Liver (tissue), 10 donors: ENCODE measurements at places on chromosomes 2 and 18.

GRCh38 chr18:58695772-58696171 is 24.5 kb downstream of the MALT1 start:
- no peak for DNase-seq

DNA sequence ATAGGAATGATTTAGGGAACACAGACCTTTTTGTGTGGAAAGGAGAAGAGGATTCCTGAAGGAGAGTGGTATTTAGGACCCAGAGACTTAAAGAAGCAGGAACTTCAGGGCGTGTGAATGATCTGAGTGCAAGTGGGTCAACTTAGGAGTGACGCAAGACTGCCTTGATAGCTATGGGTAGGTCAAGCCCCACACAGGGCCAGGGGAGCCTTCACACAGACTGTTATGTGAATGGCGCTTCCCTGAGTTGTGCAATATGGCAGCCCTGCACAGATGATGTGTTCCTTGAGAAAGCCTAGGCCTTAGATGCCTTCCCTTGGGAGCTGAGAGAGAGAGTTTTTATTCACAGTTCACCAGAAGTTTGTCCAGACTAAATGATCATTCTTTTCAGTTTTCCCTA is 47.1 kb upstream of the IGFBP5 start:
- no peak for DNase-seq

GRCh38 chr18:484749-485464 is 15.6 kb downstream of the COLEC12 start:
- no peak for DNase-seq

DNA sequence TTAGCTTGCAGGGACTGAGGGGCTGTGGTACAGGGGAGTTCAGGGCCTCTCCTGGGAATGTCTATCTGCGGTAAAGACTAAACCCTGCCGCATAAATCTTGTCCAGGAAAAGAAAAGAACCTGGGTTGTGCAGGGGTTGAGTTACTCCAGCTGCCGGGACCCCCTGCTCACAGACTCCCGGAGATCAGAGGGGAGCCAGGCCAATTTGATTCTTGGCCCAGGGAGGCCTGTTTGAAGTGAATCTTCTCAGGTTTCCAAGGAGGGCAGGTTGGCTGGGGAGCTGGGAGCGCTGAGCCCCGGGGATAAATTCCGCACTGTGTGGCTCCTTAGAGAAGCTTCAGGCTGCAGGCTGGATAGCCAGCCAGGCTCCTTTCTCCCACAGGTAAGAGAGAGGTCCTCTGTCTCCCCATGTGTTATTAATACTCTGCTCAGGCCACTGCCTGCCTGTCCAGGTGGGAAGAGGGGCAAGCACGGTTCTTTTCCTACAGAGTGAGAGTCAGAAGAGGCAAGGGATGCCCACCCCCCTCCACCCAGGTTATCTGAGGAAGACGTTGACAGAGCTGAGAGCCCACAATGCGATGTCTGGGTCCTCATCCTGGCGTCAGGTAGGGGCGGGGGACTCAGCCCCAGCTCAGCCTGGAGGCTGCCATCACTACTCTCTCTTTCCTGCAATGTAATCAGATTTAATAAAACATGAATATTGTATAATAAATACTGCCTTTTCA is 82.7 kb downstream of the LONRF2 start:
- no peak for DNase-seq

- no peak for DNase-seq
These were observed 295.4 kb downstream of the ZEB2 start for GRCh38 chr2:144224472-144224871.

DNA sequence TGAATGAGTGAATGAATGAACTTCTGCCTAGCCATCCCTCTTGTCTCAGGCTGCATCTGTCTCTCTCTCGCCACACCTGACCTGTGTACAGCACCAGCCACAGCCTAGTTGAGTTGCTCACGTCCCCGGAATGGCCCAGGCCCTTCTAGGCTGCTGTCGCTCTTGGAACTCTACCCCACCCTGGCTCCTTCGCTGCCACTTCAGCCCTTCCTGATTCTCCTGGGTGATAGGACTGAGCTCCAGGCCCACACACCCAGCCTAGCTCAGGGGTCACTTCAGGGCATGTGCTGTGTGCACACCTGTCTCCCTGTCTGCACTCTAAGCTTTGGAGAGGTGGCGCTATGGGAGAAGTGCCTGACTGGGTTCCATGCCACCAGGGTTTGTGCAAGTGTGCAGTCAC is 236.6 kb downstream of the GLI2 start:
- no peak for DNase-seq

DNA sequence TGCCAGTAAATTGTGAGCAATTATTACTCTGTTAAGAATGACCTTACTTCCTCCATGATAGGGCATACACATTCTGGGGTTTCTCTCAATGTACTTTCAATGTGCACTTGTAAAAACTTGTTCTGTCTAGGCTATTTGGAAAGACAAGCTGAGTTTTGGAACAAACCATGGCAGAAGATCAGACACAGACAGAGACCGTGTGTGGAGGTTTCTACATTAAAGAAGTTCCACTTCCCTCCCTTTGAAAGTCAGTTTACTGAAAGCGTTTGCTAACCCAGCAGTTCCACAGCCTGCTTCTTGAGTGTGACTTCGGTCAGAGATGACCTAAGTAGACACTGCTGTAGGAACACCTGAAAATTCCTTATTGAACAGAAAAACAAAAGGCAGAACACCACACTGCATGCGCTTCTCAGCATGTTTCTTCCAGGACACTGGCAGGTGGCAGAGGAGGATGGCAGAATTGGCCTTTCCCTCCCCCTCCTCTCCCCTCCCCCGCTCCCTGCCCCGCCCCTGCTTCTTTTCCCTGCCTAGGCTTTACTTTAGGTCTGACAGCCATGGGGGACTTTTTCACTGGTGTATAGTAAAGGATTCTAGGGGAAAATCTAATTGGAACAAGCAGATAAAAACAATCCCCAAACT is 109.8 kb downstream of the NOL10 start:
- DNase-seq = no peak

DNA sequence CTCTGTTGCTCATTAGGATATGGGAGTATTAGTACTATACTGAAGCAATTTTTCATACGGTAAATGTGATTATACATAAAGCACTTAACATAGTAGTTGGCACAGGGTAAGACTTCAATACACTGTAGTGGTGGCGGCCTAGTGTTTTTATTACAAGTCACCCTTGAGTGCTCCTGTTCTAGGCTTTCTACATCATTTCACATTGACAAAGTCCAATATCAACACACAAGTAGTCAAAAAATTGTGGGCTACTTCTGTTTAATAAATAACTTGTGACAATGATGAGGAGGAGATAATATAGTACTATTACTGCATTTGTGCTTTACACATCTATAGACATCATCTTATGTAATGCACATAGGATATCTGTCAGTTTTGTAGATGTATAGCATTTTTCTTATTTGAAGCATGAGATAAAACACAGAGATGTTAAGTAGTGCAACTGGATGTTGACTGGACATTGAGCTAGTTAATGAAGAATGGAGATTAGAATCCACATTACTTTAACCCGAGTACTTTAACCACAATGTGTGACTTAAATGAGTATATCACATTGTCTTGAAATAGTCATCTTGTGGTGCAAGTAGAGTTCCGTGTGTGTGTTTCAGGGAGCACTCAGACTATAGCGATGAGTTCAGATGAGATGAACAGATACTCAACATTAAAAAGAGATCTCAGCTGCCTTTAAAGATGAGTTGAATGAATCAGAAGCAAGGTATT is 134.8 kb downstream of the ZNF385B start:
- DNase-seq = no peak

- DNase-seq = no peak
These were observed 91.1 kb downstream of the CABLES1 start for GRCh38 chr18:23226391-23226790.

- no peak for DNase-seq
These were observed 42.7 kb downstream of the SFXN5 start for GRCh38 chr2:73028841-73029240.

DNA sequence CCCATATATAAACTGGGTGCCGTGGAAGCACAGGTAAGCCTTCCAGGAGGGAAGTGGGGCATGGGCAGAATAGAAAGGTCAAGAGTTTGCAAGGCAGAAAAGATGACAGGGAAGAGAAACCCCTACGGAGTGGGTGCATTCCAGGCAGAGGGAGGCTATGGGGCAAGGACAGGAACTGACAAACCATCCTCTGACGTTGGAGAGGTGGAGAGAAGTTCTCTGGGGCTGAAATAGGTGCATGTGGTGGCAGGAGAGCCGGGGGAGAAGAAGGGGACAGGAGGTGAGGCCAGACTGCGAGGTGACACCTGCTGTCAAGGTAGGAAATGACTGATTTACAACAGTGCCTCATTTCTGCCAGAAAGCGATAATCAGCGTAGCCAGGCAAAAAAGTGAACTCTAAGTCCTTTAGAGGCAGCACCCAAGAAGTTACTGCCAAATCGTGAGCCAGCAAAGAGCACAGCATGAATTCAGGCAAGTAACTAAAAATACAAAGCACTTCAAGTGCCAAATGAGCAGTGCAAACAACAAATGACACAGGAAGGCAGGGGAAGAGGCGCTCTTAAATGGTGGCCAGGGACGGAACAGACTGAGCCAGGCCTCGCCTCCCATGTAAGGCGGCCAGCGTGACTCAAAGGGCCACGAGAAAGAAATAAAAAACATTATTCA is 113.3 kb upstream of the ACVR1C start:
- DNase-seq = no peak

DNA sequence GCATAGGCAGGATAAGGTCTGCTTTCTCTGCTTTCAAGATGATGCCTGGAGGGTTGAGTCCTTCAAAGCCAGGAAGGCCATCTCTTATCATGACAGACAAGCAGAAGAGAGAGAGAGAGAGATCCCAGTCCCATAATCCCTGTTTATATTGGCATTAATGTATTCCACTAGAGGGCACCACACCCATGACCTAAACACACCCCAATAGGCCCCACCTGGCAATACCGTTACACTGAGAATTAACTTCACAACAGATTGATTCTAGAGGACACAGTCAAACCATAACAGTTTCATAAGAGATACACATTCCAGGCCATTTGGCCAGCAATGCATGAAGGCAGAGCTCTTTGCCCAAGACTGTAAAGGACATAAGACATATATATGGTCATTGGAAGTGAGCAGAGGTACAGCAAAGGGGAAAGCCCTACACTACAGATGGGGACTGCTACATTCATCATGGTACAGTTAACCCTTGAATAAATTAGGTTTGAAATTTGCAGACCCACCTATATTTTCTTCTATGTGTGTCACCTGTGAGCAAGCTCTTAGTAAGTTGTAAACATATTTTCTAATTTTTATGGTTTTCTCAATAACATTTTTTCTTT is 1516.1 kb downstream of the RPIA start:
- DNase-seq = no peak

DNA sequence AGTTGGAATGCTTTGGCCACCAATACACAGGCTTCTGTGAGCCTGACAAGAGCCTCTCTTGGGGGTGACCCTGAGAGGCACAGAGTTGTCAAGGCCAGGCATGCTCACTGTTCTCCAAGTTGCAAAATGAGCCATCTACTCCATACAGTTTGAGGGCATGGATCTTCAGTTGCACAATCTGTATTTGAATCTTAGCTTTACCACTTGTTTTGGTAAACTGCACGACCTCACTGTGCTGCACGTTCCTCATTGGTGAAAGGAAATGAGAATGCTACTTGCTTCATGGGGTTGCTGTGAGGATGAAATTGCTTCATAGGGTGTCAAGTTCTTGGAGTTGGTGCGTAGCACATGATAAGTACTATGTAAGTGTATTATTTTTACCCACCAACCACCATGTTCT is 12.0 kb upstream of the HAAO start:
- DNase-seq = no peak

DNA sequence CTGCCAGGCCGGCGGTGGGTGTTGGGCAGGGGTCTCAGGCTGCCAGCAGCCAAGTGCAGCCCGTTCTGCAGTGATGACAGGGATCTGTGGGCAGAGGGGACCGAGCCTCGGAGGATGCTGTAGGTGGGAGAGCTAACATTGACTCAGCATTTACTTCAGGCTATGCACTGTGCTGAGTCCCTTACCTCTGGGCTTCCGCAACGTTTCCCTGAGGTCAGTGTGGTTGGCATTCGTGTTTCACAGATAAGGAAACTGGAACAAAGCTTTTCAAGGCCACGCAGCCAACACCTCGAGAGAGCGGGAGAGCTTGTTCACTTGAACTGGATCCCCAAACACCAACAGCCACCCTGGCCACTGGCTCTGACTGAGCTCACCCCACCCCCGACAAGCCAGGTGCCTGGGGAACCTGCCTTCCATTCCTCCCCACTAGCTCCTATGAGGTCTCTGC is 839 bp upstream of the GPR148 start:
- no peak for DNase-seq

DNA sequence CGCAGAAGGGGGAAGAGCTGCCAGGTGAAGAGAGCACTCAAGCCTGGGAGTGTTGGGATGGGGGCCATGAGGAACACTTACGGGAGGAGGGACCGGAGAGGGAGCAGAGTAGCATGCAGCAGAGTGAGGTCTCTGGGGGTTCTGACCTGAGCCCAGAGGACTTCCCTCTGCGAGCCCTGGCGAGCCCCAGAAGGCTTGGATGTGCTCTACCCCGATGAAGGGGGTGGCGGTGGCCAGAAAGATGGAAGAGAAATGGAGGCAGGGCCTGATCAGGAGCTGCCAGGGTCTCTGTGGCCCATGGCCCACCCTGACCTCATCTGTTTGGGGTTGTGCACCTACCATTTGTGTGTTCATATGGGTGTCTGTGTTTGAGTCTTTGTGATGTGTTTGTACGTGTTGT is 42.0 kb downstream of the CROCC2 start:
- peak; percentile 22 for DNase-seq

- DNase-seq = no peak
These were observed 26.2 kb downstream of the SERPINB4 start for GRCh38 chr18:63617915-63618234.

DNA sequence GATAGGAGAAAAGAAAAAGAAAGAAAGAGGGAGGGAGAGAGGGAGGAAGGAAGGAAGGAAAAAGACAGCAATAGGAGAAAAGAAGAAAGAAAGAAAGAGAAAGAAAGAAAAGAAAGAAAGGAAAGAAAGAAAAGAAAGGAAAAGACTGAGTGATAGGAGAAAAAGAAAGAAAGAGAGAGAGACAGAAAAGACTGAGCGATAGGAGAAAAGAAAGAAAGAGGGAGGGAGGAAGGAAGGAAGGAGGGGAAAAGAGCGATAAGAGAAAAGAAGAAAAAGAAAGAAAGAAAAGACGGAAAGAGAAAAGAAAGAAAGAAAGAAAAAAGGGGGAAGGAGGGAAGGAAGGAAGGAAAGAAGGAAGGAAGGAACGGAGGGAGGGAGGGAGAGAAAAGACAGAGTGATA is 216.7 kb downstream of the DOK6 start:
- no peak for DNase-seq

DNA sequence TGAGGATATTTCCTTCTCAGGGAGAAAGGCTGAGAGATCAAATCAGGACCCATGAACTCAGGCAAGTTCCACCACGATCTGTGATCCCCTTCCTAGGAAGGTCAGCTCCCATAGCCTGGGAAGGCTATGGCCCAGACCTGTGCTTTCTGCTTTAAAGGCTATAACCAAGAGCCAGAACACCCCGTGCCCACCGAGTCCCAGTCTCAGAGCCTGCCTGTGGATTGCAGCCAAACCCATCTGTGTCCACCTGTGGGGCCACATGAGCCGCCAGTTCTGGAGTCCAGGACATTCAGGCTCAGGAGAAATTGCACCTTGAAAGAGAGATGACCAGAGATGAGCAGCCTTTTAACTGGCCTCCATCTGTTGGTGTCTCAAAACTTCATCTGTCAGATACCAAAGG is 46.9 kb downstream of the MAL start:
- no peak for DNase-seq

- no peak for DNase-seq
These were observed 49.2 kb upstream of the CCDC150 start for GRCh38 chr2:196590286-196590685.

GRCh38 chr2:70837980-70838925 is 2.6 kb upstream of the CD207 start:
- no peak for DNase-seq
